ENCODE measurements at places on chromosomes 6 and 20.
A peak's percentile ranks its signal among the peaks of the same experiment; 100 is the strongest.

DNA sequence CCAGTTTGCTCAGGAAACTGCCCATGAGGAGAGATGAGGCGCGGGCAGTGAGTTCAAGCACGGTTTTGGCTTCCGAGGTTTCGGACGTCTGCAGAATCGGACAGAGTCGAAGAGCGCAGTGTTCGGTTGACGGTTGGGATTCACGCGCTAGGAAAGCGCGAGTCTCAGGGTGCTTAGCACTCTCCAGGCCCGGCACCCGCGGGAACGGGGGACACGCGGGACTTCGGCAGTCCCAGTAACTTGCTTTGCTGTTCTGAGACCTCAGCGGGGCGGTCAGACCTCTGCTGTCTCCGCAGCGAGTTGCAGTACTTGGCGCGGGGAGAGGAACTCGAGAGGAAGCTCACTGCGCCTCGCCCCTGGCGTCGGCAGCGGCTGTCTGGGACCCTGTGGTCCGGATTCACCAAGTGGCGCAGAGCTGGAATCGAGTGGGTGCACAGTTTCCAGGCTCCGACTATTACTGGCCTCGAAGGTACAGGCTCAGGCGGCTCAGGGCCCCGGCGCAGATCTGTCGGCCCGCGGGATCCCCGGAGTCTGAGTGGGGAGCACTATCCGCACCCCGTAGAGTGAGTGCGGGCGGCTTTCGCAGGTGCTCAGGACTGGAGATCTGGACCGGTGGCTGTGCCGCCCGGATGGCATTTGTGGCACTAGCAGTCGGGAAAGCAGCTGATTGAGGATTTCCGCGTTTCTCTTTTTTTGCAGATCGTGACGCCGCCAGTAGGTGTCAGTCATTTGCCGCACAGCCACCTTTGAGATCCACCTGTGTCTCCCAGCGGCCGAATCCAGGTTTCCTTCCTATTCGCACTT is at the start of gene POM121L2:
POM121L2 (minus strand) TSS at position 128 of the 804 bp plus-strand sequence; CDS start at position 25, 103 bp downstream.
- DNase-seq = peak; percentile 86

- no peak for DNase-seq
Observed at GRCh38 chr20:48600470-48600945, 227.3 kb downstream of the PREX1 start.

DNA sequence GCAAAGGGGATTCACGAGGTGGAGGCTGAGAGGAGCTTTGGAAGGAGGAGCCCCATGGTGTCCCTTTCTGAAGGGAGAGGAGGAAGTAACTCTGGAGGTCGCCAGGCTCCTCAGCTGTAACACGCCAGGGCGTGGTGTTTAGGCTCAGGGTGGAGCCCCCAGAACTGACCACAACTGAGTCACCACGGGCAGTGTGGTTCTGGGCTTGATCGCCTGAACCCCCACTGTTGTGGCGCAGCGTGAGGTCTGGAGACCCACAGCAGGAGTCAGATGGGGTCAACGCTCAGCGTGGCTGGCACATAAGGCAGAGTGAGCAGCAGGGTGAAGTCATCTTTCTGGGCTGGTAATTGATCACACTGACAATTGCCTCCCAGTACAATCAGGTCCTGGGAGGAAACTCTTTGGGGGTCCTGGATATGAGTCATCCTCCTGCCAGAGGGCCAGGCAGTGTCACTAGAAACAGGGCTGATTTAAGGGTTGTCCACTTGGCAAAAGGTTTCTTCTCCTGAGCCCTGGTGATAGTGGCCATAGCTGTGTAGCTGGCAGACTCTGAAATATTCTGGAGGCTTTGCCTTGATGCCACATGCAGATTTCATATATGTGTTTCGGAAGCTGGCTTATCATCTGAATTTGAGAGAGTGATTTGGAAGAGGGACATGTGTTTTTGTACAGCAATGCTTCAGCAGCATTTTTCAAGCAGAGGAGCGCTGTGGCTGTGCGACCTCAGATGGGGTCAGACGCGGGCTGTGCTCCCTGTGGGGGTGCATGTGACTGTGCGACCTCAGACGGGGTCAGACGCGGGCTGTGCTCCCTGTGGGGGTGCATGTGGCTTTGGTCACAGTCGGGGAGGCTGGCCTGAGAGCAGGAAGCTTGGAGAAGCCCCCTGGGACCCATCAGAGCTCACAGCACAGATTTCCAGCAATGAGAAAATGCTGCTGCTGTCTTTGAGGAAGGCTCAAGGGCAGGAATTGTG is 50.0 kb downstream of the SYNJ2 start:
- no peak for DNase-seq

GRCh38 chr6:131367206-131367873 is 205.7 kb upstream of the ARG1 start:
- no peak for DNase-seq

- no peak for DNase-seq
Observed at GRCh38 chr6:114061116-114061515, 90.2 kb upstream of the HDAC2 start.

GRCh38 chr6:121967631-121968030 is 431.8 kb upstream of the HSF2 start:
- no peak for DNase-seq

GRCh38 chr6:31811645-31812044 is 3.4 kb downstream of the HSPA1L start:
- no peak for DNase-seq

- no peak for DNase-seq
Observed at GRCh38 chr20:20564279-20564678, 148.2 kb downstream of the RALGAPA2 start.

- no peak for DNase-seq
Observed at GRCh38 chr6:56079751-56080540, 167.4 kb downstream of the COL21A1 start.

DNA sequence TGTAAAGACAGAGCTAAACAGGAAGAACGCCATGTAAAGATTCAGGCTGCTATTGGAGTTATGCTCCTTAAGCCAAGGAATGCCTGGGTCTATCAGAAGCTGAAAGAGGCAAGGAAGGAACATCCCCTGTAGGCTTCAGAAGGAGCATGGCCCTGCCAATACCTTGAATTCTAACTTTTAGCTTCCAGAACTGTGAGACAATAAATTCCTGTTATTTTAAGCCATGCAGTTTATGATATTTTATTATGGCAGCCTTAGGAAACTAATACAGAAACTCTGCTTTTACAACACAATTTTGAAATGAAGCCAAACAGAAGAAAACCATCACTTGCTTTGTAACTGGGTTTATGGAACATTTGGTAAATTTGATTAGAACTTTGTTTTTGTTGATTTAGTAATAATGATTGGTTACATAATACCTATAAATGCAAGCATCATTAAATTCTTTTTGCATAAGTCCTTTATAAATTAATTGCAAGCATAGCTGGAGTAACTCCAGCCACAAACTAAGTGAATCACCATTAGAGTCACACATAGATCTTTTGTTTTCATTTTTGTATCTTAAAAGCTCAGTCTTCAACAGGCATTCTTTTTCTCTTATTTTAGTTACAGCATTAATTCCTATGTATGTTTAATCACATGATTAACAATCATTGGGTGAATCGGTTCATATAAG is 33.5 kb upstream of the TSPYL1 start:
- DNase-seq = no peak

DNA sequence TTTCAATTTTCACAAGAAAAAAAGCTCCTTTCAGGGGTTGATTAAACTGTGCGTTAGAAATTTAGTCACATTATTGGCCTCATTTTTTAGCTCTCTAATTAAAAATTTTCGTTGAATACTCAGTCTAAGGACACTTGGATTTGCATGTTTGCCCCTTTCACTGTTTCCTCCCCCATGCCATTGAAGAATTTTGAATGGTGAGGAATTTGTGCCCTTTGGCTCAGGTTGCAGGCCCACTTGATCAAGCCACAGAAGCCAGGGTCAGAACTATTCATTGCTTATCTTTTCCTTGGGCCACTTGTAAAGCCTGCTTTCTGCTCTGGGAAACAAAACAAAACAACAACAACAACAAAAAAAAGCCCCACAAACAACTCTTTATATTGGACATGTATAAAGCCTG is 12.2 kb downstream of the LIN28B start:
- no peak for DNase-seq

DNA sequence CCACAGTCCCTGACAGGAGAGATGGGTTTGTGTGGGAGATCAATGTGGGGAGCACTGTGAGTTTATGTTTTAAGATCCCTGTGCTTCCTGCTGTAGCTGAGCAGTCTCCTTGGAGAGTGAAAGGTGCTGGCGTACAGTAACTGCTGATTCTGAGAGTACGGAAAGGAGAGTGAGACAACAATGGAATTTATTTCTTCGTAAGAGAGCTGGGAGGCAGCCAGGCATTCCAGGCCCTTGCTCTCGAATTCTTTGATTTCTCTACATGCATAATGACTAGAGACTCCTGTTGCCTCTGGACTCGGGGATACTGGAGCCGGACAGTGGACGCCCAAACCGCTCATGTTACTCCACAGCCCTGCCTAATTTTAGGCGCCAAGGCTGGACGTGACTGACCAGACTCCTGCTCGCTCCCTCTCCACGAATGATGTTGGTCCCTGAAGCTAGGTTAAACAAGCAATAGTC is 131.0 kb upstream of the PHACTR1 start:
- DNase-seq = no peak
